ENCODE measurements at places on chromosomes 7 and 10.

DNA sequence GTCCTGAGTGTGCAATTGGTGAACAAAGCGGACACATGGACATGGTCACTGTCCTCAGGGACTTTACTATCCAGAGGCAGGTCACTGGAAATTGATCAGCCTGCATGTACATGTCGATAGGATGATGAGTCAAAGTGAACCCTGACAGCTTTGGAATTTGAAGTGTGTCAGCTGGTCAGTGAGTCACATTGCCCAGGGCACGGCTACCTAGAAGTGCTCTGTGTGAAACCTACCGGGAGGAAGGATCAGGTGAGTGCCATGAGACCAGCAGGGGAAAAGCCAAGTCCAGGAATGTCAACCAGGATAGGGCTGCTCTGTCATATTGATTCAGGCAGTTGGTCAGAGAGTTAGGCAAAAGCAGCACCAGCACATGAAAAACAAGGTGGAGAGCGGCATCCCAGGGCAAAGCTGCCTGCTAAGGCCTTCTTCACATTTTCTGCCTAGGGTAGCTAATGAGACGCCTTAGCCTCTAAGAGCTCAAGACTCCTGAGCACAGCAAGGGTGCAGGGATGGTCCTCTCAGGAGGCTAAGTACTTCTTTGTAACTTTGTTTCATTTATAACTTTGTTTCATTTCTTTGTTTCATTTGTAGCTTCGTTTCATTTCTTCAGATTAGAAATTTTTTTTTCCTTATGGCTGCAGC is 19.4 kb upstream of the PDCD4 start:
- DNase-seq = no peak

DNA sequence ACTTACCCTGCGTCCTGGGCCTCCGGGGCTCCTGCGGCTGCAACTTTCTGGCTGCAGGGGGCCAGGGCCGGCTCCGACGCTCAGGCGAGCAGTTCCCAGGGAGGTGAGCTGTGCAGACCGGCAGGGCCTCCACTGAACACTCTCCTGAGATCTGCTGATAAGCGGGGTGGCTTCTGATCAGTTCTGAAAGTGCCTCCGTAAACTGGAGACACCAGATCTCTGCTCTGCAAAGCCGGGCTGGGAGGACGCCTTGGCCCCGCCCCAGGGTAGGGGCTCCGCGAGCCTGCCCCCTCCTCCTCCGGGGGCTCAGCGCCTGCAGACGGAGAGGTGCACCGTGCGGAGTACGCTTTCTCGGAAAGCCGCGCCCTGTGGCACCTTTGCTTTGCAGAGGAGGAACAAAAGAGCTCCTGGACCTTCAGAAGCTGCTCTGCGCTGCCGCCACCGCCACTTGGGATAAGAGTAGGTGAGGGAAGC is 141.3 kb upstream of the VKORC1L1 start:
- peak; percentile 17 for DNase-seq

GRCh38 chr7:51114501-51114900 is 202.1 kb downstream of the COBL start:
- DNase-seq = no peak

DNA sequence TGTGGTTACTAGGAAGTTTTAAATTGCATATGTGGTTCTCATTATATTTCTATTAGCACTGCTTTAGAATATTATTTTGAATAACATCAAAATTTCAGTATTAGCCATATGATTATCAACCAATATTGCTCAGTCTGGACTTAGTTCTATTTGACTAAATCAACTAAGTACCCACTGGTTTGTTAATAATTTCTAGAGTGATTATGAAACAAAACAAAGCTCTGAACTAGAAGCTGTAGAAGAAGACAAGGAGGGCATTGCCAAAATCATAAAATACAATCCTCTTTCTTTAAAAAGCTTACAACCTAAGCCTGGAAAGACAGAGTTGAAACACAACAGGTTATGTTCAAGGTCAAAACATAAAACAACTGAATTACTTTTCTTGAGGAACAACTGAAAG is 204.7 kb downstream of the KMT2C start:
- no peak for DNase-seq

DNA sequence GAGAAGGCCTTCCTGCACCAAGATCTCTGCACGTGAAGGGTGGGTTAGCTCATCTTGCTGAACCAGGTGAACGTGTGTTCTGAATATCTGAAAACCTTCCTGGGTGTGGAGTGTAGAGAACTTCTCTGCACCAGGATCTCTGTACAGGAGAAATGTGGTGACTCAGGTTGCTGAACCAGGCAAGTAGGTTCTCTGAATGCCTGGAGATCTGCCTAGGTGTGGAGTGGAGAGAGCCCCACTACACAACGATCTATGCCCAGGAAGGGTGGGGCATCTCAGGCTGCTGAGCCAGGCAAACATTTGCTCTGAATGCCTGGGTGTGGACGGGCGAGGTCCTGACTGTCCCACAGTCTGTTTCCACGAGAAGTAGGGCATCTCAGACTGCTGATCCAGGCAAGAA is 1002.3 kb upstream of the KCND2 start:
- DNase-seq = no peak

- DNase-seq = no peak
Observed at GRCh38 chr7:50836646-50837045, 54.0 kb upstream of the GRB10 start.

- no peak for DNase-seq
Observed at GRCh38 chr10:85067955-85068354, 739.6 kb downstream of the CCSER2 start.

DNA sequence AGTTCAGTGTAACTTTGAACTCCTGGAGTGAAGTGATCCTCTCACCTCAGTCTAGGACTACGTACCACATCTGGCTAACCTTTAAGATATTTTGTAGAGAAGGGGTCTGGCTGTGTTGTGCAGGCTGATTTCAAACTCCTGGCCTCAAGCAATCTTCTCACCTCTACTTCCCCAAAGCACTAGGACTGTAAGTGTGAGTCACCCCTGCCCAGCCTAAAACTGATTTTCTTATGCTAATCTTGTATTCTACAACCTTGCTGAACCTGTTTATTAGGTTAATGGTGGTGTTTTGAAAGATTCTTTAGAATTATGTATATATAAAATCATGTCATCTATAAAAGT is 58.0 kb downstream of the LCOR start:
- DNase-seq = no peak

- no peak for DNase-seq
Observed at GRCh38 chr7:99124751-99125504, 19.0 kb downstream of the SMURF1 start.

- DNase-seq = no peak
Observed at GRCh38 chr10:17527514-17528146, 73.2 kb upstream of the ST8SIA6 start.

- no peak for DNase-seq
Observed at GRCh38 chr7:151454305-151454704, 14.4 kb upstream of the CRYGN start.

GRCh38 chr7:101999393-101999792 is 182.0 kb downstream of the CUX1 start:
- no peak for DNase-seq

- DNase-seq = no peak
Observed at GRCh38 chr7:137687556-137688265, 159.1 kb downstream of the DGKI start.

DNA sequence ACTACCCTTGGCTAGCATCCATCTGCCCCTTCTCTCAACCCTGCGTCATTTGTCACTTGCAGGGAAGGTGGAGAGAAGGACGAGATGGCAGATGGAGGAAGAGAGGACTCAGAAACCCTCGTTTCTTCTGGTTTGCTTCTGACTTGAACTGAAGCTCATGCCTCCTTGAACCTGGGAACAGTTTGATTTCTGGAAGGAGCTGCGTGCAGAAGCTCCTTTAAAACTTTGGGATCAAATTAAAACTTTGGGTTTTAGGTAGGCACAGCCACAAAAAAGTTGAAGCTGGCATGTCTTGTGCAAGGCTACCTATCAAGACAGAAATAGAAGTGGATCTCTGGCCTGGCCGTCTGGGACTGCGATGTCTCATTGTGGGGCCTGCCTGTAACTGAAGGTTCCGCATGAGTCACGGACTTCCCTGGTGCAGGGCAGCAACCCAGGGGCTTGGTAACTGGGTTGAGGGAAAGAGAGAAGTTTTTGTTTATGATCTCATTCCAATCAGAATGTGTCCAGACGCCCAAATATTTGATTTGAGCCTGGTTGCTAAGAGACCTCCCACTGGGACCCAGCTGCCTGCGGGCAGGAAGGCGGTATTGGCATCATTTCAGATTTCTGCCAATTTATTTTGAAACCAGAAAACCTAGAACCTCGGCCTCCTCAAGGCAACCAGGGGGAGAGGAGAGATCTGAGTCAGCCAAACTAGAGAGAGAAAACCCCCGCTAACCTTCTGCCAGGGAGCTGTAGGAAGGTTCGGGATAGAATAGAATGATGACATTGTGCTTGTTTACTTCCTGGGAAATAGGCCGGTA is 15.8 kb upstream of the CAMK1D start:
- DNase-seq = no peak

DNA sequence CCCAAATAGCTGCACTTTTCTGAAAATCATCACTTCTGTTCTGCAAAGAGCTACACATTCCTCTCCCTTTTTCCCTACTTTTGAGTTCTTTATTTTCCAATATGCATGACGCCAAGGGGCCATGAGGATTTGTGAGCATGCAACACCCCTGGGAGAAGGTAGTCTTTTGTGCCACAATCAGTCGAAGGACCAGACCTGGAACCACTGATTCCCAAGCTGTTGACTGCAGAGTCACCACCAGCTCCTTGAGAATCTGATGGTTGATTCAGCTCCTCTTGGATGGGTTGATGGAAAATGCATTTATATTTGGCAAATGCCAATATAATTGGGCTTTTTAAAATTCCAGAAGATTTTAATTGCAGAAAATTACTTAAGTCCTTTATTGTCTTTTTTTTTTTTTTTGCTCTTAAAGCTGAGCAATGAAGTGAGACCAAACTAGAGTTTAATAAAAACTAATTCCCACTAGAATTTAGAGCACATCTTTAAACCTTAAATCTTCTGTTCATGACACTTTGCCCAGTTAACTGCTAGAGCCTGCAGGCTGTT is 554.1 kb downstream of the TNS3 start:
- DNase-seq = no peak

- DNase-seq = no peak
Observed at GRCh38 chr10:79401015-79401921, 44.2 kb downstream of the ZCCHC24 start.

DNA sequence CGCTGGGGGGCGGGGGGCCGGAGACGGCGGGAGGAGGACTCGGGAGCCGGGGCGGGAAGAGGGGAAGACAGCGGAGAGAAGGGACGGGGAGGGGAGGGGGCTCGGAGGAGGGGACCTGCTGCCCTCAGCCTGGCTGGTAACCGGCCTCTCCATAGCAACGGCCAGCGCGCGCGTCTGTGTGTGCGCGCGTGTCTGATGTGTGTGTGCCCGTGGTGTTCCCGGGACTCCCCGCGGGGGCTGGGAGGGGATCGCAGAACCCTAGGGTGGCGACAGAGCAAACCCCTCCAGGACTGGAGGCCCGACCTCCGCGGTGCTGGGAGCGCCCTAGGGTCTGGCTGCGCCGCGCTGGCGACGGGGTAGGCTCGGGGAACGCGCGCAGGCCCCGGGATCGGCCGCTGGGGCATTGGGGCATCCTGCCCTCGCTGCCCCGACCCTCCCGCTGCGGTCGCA is 356.3 kb downstream of the DNAJB6 start:
- no peak for DNase-seq

DNA sequence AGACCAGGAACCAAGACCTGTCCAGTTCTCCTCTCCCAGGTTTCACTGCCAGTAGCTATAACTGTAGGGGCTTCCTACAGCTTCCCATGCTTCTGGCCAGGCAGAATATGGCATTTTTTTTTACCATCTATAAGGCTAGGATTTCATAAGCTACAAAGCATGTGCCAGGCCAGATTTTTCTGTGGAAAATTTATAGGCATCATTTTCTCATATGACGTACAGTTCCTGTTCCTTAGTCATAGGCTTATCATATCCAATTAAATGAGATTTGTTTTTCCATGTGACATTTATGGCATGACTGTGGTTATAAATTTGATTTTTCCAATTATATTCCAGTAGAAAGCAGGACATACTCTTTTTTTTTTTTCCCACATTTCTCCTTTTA is 208.6 kb upstream of the NPY start:
- DNase-seq = no peak

DNA sequence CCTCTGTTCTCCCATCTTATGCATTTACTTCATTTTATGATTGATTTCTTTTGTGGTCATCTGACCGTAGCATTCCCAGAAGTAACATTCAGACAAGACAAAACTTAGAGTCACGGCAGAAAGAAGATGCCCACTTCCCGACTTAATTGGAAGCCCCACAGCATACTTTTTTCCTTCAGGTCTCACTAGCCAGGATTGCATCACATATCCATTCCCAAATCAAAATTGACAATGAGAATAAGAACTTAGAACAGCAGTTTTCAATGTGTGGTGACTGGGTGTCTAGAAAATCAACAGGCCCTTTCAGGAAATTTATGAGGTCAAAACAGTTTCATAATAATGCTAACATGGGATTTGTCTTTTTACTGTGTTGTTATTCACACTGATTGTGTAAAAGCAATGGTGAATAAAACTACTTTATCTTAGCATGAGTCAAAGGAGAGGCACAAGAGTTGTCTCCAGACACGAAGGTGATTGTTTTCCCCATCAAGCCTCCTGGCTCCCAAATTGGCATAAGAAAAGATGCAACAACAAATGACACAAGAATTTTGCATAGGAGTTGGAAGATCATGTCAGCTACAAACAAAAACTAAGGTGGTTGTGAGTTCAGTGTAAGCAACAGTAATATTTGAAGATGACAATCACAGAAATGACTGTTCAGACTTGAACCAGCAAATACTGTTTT is 493.9 kb downstream of the HTR7 start:
- DNase-seq = no peak

- DNase-seq = no peak
Observed at GRCh38 chr7:100682228-100682741, 8.7 kb downstream of the GNB2 start.

GRCh38 chr10:48476279-48476982 is 128.4 kb downstream of the ARHGAP22 start:
- no peak for DNase-seq

DNA sequence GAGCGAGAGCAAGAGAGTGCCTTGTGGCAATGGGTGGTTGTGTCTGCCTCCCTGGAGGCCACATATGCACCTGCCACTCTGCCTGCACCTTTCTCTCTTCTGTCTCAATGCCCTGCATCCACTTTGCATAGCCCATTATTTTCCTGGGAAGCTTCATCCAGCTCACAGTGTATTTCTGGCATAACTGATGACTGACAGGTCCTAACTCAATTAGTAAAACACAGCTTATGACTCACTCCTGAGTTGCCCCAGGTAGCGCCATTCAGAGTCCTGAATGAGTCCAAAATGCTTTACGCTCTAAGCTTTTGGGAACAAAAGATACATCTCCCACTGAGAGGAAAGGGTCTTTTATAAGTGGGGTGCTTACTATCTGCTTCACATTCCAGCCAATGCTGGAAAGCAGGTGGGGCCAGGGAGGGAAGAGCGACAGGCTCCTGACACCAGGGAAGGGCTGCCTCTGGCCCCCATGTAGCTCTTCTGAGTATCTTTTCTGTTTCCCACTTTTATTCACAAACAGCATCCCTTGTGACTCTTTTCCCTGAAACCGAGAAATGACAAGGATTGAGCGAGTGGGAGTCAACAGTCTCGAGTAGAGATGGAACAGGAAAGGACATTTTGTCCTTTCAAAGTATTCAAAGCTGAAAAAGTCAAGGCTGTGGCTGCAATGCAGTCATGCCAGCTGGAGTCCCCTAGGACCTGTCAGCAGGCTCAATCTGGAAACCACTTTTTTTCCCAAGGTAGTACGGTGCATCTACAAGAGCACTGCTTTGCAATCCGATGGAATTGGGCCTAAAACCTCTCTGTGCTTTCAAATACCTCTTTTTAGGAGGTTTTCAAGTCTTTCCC is 479.3 kb upstream of the PODXL start:
- no peak for DNase-seq

- DNase-seq = no peak
Observed at GRCh38 chr7:141477865-141478264, 73.3 kb upstream of the AGK start.

- no peak for DNase-seq
Observed at GRCh38 chr10:49120911-49121310, 5.6 kb upstream of the VSTM4 start.
